ENCODE measurements at places on chromosomes 1 and 21.

- DNase-seq, result no peak
Measured at GRCh38 chr1:115790846-115791245, 22.3 kb upstream of the CASQ2 start.

DNA sequence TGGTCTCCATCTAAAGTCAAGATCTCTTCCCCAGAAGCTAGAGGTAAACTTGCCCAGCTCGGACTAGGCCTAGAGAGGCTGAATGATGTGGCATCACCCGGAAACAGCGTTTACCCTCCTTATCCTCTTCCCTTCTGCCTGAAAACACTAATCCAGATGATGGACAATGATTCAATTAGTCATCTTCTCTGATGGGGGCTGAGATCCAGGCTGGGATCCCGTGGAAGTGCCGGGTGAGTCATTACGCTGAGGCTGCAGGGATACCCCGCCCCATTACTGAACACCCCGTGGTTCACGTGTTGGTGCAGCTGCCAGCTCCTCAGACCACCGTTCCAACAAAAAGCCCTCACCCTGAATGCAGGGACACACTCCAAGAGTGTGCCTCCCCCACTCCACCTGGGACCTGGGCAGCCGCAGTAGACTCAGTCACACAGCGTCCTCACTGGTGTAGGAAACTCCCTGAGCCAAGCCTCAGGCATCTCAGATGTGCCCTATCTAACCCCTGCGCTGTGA, 2.0 kb downstream of the S100A6 start:
- DNase-seq, result peak; percentile 96

GRCh38 chr1:224524679-224525078, 90.1 kb upstream of the WDR26 start:
- peak; percentile 76 for DNase-seq

GRCh38 chr1:59598120-59598440, 216.7 kb upstream of the HOOK1 start:
- no peak for DNase-seq

- no peak for DNase-seq
Measured at GRCh38 chr1:52636721-52637695, 4.0 kb downstream of the SHISAL2A start.

DNA sequence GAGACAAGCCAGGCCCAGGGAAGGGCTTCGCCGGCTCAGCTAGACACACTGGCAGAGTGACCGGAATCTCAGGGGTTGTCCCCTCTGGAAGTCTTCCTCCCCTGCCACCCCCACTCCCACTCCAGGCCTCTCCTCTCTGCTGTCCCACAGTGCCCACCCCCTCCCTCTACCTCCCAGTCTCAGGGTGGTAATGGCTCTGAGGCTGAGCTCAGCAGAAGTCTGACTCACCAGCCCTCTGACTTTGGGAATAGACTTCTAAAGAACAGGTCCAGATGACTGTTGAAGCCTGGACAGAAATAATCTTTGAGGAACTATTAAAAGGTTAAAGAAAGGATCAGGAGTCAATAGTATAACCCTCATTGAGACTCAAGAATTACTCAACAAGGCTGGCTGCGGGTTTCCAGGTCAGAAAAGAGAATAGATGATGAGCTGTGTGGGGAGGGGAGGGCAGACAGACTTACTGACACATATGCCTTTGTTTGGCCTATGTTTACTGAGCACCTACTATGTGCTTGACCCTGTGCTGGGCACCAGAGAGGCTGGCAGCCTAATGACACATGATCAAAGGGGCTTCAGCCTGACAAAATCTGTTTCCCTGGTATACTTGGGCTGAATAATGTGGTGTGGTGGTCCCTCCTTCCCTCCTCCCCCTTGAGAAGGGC, 8.2 kb downstream of the HCRTR1 start:
- DNase-seq, result peak; percentile 64

GRCh38 chr1:3056641-3057040, 12.4 kb upstream of the PRDM16 start:
- no peak for DNase-seq

GRCh38 chr1:227557962-227558725, 5.2 kb upstream of the ZNF678 start:
- DNase-seq, result no peak

DNA sequence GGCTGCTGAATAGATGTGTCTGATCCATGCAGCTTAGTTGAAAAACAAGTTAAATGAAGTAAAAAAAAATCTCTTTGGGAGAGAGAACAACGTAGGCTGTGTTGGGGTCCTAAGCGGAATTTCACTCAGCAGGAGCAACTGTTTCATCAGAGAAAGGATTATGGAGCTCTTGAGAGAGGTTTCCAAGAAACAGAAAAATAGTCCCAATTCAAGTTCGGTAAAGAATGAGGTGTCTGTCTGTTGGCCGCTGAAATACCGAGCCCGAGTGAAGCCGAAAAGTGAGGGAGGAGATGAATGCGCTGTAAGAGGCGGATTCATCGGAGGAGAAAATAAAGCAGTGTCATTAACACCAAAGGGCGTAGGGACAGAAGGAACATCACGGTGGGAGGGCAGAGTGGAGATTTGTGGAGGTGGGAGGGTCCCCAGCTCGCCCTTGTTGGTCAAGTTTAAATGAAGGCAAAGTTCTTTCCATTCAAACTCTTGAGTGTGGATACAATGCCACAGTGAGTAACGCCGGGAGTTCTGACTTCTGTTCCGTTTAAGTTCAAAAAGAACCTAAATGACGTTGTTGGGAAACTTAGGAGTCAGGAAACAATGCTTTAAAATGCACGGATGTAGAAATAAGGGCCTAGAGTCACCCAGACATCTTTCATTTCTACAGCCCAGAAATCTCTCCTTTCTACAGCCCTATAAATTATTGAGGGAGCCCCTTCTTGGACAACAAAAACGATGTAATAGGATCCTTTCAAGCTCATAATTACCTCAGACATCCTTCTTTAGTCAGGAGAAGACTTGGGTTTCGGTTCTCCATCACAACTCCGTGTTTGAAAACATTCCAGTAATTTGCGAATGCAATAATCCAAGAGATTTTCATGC, 15.6 kb upstream of the SLC45A1 start:
- no peak for DNase-seq

GRCh38 chr1:151846062-151846568, 6.5 kb upstream of the C2CD4D start:
- DNase-seq, result peak; percentile 73

DNA sequence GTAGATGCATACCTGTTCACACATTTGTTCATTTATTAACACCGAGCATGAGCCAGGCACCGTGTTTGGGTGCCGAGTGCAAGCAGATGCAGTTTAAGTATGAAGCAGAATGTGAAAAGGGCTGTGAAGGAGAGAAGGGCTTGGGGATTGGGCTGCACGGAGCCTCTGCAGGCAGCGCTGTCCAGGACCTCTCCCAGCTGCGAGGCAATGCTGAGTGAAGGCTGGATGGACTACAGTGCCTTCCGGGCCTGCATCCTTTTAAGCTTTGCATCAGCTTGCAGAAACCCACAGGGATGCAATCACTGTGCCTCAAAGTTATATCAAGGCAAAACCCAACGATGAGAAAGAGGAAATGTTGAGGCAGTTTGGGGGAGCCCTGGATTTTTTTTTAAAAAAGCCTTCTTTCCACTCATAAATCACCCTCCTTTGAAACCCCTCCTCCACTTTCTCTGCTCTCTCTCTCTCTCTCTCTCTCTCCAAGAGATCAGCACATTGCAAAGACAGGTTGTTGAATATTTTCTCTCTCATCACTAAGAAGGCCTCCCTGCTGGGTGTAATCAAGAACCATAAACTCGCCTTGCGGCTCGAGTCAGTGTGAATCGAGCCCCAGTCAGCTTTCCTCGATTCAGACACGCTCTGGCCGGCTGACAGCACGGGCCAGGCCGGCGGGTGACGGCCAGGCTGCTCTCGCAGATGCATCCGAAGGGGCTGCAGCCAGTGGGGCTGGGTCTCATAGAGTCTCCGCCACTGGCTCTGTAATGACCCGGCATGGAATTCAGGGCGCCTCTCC, 89.2 kb upstream of the POU3F1 start:
- no peak for DNase-seq

- DNase-seq, result peak; percentile 24
Measured at GRCh38 chr1:51410568-51411460, 80.5 kb upstream of the TTC39A start.

- DNase-seq, result no peak
Measured at GRCh38 chr1:10299151-10299550, 88.8 kb downstream of the KIF1B start.

DNA sequence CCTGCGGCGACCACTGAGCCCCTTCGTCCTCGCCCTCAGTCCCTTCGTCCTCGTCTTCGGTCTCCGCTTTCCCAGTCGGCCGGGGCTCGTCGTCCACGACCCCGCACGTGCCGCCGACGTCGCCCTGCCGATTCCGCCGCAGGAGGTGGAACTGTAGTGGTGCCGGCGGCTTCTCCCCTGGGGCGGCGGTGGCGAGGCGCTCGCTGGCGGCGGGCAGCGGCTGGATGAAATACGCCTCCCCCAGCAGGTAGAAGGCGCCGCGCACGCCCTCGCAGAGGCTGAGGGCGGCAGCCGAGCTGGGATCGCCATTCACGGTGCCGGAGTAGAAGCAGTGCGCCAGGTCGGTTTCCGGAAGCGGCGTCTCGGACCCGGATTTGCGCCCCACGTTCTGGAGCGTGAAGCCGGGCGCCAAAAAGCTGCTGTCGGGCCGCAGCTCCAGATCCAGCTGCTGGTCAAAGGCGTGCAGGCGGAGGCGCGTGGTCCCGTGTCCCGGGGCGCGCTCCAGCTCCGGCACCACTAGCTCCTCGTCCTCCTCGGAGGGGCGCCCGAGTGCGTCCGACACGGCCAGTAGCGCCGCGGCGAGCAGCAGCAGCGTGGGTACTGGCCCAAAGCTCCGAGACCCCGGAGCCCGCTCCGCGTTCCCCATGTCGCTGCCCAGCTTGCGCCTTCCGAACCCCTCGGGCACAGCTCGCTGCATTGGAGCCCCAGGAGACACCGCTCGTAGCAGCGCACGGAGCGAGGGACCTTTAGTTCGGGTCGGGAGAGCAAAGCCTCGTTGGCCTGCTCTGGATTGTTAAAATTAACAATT, 747 bp downstream of the ADAMTS1 start:
- DNase-seq, result peak; percentile 49

- no peak for DNase-seq
Measured at GRCh38 chr1:232090816-232091215, 464.2 kb downstream of the DISC1 start.

DNA sequence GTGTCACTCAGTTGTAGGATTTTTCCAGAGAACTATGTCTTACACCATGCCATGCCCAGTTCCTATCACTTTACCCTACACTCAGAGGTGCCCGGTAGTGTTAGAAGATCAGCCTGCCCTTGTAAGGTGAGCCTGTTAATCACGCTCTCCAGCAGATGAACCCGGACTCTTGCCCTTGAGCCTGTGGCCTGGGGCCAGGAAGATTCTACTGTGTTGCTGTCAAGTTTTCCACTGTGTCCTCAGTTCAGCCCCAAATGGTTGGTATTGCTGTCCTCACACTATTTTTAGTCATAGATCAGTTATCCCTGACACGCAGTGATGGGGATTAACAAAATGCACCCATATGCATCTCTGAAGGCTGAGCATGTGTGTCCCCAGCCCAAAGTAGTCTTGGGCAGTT, 105.0 kb upstream of the SPAG17 start:
- DNase-seq, result no peak

DNA sequence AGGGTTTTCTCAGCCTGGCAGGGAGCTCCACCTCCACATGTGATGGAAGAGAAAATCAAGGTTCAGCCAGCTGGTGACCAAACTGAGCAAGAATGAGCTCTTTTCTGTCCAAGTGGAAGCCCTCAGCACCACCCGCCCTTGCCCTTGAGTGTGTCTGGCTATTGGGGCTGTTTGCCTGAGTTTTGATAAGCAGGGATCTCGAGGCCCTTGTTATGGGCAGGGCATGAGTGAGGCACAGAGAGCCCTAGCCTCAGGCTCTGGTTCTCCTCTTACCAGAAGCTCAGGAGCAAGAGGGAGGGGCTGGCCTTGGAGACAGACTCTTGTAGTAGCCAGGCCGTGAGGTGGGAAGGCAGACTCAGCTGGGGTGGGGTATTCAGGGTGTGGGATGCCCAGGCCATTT, 37.5 kb upstream of the ARF1 start:
- DNase-seq, result no peak

DNA sequence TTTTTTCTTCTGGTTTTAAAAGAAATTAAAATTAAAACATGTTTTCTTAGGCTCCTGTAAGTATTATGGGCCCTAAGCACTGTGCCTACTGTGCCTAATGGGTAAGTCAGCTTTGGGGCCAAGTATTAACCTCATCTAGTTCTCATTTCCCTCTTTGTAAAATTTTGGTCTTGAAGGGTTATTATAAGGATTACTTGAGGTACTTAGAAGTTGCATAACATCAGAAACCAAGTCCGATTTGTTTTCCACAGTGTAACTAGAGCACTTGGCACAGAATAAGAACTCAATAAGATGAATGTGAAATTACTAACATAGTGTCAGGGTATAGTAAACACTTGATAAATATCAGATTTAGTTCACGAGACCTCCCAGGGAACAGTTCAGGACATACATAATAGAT, 16.4 kb upstream of the OSBPL9 start:
- DNase-seq, result no peak
